ENCODE measurements at places on chromosomes 7 and 10.

GRCh38 chr10:69130251-69130650 is 6.3 kb downstream of the VPS26A start:
- DNase-seq, result no peak

GRCh38 chr7:31175672-31176071 is 123.6 kb downstream of the ADCYAP1R1 start:
- no peak for DNase-seq

GRCh38 chr7:25132430-25132829 is 7.4 kb upstream of the CYCS start:
- no peak for DNase-seq

- DNase-seq, result no peak
These were observed 26.9 kb downstream of the BAG3 start for GRCh38 chr10:119677904-119678755.

DNA sequence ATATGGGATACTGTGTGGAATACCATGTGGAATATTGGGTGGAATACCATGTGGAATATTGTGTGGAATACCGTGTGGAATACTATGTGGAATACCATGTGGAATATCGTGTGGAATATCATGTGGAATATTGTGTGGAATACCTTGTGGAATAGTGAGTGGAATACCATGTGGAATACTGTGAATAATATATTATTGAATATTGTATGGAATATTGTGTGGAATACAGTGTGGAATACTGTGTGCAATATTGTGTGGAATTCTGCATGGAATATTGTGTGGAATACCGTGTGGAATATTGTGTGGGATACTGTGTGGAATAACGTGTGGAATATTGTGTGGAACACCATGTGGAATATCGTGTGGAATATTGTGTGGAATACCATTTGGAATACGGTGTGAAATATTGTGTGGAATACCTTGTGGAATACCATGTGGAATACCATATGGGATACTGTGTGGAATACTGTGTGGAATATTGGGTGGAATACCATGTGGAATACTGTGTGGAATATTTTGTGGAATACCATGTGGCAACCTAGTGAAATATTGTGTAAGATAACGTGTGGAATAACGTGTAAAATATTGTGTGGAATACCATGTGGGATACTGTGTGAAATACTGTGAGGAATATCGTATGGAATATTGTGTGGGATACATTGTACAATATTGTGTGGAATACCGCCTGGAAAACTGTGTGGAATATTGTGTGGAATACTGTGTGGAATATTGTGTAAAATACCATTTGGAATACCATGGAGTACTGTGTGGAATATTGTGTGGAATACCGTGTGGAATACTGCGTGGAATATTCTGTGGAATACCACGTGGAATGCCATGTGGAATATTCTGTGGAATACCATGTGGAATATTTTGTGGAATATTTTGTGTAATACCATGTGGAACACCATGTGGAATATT is 133.9 kb upstream of the CHST15 start:
- DNase-seq, result no peak

DNA sequence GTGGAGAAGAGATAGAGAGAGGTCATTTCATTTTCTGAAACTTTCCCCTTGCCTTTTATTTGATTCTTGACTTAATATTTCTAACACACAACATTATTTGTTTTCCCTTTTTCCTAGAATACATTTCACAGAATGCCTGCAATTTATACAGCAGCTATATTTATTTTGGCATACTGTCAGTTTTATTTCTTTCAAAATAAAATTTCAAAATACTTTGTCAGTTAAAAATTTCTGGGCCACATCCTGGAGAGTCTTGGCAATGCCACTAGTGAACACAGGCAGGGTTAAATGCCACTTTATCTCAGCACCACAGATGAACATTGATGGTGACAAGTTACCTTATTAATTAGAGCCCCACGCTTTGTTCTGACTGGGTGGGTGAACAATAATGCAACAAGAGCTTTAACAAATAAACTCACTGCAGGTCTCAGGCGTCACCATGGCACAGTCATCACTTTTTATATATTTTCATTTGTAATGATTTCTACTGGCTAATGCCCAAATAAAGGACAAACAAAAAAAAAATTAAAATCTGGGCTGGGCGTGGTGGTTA is 494.0 kb downstream of the KIF20B start:
- no peak for DNase-seq

GRCh38 chr10:75228834-75229233 is 6.9 kb downstream of the COMTD1 start:
- no peak for DNase-seq

GRCh38 chr10:1157615-1157933 is 101.4 kb downstream of the WDR37 start:
- no peak for DNase-seq

DNA sequence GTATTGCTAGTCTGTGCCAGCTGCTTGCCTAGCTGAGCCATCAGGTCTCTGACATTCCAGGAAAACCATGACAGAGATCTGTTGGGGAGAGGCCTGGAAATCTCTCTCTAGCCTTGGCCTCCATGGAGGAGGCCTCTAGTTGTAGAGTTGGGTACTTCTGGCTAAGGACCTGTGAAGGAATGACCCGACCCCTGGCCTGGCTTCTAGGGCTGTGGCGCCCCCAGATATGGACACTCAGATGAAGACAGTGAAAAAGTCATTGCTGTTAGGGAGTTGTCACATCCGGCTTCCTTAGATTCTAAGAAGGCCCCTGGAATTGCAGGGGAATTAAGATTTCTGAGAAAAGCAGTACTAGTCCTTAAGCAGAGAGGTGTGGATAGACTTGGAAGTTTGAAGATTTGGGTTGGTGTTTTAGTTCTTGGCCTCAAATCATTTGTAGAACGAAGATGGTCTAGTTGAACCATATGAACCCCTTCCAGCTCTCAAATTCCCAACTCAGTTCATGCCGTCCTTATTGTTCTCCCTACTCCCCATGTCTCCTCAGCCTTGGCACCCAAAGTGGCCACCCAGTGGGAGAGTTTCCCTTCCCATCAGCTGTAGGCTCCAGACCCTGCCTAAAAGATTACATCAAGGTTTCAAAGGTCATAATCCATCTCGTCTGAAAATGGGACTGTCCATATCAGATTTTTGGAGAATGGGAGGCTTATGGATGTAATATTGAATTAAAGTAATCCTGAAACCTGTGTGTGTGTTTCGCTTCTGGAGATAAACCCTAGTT is 7.0 kb downstream of the HHEX start:
- no peak for DNase-seq

DNA sequence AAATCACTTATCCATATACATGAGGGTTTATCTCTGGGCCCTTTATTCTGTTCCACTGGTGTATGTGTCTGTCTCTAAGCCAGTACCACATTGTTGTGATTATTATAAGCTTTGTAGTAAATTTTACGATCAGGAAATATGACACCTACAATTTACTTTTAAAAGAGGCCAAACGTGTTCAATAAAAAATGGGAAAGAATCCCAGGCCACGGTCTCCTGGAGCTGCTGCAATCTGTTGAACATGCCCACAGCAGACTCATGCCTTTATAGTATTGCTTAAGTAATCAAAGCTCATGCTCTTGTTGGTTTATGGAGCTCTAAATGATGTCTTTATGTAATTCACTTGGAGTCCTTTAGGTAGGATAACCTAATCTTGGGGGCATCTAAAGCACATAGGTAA is 273.0 kb downstream of the ZMYND11 start:
- no peak for DNase-seq

DNA sequence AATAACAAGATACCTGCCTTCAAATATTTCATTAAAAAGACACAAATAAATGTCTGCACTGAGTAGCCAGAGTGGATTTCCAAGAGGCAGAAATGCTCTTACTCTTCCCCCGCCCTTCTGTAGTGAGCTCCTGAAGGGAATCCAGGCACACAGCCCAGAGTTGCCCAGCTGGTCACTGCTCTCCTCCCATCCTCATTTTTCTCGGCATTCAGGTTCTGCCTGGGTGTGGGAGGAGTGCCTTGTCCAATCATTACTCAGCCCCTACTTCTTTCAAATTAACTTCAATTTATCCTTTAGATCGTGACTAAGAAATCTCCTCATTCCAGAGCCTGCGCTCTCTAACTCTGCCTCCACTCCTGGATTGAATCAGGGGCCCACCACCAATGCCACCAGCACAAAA is 12.2 kb downstream of the CCDC6 start:
- DNase-seq, result no peak

- no peak for DNase-seq
These were observed 28.8 kb downstream of the CACUL1 start for GRCh38 chr10:118725886-118726500.

GRCh38 chr10:79287973-79288723 is 59.1 kb upstream of the PPIF start:
- no peak for DNase-seq

GRCh38 chr7:123662755-123663154 is 7.1 kb downstream of the LMOD2 start:
- no peak for DNase-seq

DNA sequence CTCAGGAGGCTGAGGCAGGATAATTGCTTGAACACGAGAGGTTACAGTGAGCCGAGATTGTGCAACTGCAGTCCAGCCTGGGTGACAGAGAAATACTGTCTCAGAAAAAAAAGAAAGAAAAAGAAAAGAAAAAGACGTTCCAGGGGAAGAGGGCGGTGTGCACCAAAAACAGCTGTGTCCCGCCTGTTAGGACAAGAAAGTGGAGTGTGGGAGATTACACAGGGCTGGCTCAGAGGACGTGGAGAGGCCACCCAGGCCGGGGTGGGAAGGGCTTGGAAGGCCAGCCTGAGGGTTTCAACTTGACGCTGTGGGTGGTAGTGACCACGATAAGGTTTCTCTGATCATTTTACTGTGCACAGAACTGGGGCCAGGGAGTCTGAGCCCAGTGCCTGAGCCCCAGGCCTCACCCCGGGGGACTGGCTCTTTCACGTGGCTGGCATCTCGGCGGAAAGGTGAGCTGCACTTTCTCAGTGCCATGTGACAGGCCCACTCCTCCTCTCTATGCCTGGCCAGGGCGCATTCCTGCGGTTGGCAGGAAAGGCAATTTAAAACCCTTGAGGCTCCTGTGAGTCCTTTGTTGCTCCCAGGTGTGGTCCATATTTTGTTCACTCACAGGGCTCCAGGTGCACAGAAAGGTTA is 13.9 kb downstream of the RHBDD2 start:
- no peak for DNase-seq

DNA sequence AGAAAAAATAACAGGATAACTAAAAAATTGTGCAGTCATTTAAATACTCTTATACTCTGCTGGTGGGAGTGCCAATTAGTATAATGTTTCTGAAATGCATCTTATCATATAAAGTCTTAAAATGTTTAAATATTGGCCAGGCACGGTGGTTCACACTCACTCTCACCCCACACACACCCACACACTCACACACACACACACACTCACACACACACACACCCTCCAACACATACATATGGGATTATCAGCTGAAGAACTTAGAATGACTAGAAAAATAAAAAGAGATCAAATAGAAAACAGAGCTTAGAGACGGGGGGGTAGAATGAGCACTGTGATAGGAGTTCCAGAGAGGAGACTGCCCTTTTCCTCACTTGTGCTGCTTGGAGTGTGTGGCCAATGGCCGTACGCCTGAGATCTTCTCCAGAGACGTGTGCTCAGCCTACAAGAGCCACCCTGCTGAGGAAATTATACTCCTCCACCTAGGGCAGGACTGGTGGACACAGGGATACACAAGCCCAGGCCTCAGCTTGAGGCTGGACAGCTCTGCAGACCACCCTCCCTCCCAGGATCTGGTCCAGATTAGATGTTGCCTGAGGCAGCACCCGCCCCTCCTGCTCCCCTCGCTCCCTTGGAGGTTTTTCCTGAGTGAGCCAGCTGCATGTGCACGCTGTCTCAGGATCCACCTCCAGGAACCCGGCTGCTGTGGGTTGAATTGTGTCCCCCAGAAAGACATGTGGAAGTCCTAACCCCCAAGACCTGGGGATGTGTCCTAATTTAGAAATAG is 26.5 kb upstream of the PRKAG2 start:
- DNase-seq, result no peak

GRCh38 chr7:141074162-141074991 is 513 bp downstream of the TMEM178B start:
- DNase-seq, result no peak

DNA sequence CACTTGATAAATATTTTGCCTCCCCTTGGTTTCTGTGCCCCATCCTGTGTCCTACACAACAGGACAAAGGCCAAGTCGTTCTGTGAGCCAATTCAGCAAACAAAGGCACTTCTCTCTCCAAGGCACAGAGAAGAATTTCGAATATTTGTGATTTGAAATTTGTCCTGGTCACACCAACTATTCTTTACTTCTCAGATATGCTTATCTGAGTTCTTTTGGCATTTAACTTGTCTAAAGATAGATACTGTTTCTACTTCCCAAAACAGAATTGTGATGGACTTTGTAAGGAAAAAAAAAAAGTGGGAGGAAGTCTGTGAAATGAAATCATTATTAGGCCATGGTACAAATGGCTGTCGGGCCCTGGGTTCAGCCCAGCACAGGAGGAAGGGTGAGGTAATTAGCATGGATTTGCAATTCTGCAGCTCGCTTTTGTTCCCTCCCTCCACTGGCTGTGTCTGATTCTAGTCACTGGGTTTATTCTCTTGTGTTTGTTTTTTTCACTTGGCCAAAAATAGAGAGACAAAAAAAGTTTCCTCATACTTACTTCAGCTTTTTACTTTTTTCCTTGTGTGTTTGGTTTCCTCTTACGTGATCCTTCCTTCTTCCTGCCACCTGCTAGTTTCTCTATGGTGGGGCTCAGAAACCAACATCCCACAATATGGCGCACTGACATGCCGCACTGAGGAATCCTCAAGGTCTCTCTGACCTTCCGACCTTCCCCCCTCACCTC is 108.2 kb upstream of the MKLN1 start:
- no peak for DNase-seq

GRCh38 chr10:72276421-72277339 is 3.0 kb downstream of the DDIT4 start:
- DNase-seq, result no peak

DNA sequence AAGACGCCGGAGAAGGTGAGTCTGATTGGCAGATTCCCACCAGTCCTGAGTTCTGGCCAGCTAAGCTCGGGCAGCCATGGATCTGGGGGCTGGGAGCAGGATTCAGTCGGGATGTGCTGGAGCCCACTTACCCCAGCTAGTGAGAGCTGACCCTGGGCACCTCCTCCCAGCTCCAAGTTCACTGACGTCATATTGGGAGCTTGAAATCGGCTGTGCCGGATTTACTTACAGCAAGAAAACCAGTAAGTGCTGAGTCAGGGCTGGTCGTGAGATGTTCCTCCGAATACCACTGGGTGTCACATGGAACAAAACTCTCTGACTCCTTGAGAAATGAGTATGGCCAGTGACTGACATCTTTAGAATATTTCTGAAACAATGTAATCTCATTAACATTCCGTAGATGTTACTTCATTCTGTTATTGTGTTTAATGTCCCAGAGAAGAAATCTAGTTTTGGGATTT is 621.2 kb downstream of the SDK1 start:
- no peak for DNase-seq

Data from stimulated activated CD8-positive, alpha-beta memory T cell treated with anti-CD3 and anti-CD28 coated beads, Interleukin-4, amount 100 ng/mL, for 4 hours (primary cell).